EH (cell line): ENCODE measurements at places on chromosomes 2 and 18.

DNA sequence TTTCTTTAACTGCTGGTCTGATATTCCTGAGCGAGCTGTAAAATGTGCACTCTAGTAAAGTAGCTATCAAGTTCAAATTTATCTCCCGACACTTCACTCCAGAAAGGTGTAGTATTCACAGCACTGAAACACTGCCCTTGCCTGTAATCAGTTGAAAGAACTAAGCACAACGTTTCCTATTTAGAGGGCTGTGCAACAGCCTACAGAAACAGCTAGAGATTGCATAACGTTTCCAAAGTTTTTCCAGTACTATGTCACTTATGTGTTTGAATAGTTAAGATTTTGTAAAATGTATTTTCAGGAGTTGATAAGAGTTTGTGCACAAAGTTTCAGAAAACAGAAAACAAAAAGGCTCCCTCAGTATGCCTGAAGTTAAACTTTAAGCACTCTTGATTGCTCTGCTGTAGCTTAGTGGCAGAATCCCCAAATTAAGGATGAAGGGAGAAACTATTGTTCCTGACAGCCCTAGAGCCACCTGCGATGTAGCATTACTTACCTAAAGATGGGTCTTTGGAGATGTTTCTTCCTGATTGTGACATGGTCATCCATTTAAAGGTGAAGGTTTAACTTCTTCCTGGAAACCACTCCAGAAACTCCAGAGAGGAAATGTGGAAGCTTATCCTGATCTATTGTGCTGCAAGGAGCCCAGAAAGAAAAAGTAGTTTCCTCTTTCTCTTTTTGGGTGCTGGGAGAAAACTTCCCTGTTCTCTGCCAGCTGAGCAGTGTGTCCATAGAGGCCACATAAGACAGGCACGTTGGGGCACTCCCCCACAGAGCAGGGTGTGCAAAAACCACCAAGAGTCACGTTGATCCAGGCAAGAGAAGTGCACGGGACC, 536 bp downstream of the PDE1A start:
- peak; percentile 19 for DNase-seq

GRCh38 chr18:49739275-49739674, 74.1 kb downstream of the ACAA2 start:
- DNase-seq = no peak

DNA sequence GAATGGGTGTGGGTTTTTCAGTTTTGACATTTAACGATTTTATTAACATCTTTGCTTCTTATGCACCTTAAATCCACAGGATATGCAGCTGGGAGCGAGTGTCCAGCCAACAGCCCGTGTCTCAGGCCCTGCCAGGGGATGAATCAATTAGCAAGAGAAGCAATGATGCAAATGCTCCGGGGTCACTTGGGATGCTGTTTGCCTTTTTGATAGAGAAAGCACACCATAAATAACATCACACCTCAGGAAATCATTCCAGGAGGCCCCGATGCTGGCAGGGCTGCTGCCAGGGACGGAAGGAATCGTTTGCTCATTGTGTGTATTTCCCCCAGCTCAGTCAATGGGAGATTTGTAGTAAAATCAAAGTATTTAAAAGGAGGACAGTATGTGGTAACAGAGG, 394.0 kb upstream of the HNRNPA3 start:
- no peak for DNase-seq

DNA sequence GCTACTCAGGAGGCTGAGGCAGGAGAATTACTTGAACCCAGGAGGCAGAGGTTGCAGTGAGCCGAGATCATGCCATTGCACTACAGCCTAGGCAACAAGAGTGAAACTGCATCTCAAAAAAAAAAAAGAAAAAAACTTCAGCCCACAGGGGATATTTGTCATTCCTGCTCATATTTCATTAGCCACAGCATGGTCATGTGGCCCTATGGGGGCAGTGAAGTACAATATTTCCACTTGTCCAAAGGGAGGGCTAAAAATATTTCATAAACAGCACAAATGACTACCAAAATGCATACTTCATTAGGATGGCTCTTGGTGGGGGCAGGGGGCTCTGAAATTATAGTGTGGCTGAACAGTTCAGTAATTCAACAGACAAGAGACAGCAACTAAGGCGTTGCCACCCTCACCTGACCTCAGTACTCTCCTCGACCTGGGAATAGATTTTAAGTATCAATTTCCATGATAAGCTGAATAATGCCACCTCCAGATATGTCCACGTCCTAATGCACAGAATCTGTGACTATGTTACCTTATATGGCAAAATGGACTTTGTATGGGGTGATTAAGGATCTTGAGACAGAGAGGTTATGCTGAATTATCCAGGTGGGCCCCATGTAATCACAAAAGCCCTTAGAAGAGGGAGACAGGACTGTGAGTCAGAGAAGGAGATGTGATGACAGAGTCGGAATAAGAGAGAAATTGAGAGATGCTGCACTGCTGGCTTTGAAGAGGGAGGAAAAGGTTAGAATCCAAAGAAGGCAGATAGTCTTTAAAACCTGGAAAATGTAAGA, 158.2 kb upstream of the CRIM1 start:
- DNase-seq = peak; percentile 6

DNA sequence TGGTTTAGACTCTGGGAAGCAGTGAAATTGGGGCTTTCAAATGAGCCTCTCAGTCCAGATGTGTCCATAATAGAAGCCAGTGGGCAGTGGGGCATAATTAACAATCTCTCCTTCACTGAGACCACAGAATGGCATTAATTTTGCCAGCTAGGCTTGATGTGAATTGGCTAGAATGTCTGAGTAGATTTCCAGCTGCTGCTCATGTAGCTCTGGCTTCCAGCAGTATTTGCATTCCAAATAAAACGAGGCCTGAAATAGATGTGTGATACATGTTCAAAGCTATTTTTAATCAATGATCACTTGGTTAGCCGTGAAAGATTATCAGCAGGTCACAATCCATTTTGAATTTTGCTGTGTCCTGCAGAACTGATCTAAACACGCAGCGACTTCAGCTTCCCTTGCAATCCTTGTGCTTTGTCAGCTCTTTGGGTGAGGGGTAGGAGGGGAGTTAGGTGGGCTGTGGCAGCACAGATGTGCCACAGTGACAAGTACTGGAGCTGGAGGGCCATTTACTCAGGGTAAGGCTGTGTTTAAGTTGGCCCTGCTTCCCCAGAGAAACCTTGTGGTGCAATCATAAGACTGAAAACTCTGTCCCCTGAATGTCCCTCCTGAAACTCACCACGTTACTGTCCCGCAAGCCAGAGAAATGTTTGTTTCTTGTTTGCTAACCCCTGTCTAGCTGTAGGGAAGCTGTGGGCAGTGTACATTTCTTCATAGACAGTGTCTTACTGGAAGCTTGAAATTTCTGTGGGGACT, 56.9 kb upstream of the TMEM178A start:
- DNase-seq = no peak

DNA sequence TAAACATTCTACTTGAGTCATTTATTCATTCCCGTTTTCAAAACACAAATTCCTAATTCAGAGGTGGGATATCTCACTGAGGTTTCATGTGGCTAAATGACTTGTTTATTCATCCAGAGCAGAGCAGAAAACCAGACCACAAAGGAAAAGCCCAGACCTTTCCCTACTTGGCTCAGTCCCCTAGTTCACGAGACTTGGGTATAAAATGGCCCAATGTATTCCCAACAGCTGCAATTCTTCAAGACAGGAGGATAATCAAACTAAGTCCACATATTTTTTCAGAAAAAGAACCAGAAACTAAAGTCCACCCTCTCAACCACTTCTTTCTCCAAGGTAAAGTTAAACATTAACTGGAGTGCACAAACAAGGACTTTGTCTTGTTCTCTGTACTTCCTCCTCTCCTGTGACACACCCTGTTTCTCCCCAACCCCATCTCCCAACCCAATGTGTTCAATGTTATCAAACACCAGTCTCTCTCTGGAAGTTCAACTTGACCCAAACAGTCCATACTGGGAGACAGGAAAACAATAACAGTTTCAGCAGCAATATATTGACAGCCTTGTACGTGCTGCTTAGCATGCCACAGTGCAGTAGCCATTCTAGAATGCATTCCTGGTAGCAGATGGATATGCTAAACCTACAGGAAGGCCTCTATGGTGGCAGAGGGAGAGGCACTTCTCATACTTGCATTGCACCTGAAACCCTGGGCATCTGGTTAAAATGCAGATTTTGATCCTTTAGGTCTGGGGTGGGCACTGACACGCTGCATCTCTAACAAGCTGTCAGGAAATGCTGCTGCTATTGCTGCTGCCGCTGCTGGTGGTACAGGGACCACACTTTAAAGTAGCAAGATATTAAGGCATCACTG, 110.7 kb downstream of the INO80D start:
- DNase-seq = no peak

DNA sequence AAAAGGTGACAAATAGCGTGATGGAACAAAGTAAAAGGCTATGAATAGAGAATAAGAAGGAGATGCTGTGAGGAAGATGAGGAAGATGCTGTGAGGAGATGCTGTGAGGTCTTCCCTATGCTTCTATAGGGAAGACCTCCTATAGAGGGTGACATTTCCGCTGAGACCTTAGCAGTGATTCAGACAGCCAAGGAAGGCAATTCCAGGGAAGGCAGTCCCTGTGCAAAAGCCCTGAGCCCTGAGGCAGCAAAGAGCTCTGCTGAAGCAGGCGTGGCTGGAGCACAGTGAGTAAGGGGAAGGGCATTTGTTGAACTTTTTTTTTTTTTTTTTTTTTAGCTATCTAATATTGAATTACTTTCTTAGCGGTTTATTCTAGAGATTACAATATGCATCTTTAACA, 142.7 kb upstream of the FOSL2 start:
- DNase-seq = peak; percentile 97

- DNase-seq = no peak
These were observed 209.3 kb downstream of the AKAIN1 start for GRCh38 chr18:4987452-4988405.

- DNase-seq = peak; percentile 18
These were observed 15.5 kb upstream of the METTL21A start for GRCh38 chr2:207640661-207641060.
